Stimulated activated CD4-positive, alpha-beta T cell treated with anti-CD3 and anti-CD28 coated beads, Interleukin-15, amount 100 ng/mL, for 1 hour (primary cell): ENCODE measurements at places on chromosomes 2 and 18.
A peak's percentile ranks its signal among the peaks of the same experiment; 100 is the strongest.

GRCh38 chr2:204863336-204863735, 318.1 kb downstream of the PARD3B start:
- DNase-seq = no peak

- DNase-seq = no peak
Measured at GRCh38 chr18:23087352-23087751, 47.9 kb upstream of the CABLES1 start.

DNA sequence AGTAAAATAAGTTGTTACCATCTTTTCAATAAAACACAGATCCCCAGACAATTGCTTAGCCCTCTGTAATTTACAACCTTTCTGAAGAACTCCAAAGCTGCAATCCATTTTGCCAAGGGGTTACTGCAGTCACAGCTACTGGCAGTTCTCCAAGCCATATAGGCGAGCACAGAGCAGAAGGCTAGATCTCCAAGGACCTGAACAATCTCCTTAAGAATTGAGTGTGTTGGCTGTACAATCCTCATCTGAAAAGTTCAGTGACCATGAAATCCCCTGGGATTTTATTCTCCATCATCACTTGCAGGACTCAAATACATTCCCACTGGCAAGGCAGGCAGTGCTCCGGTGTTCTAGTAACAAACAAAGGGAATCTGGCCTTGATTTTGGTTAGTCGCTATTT, 103.9 kb upstream of the LRP1B start:
- no peak for DNase-seq

DNA sequence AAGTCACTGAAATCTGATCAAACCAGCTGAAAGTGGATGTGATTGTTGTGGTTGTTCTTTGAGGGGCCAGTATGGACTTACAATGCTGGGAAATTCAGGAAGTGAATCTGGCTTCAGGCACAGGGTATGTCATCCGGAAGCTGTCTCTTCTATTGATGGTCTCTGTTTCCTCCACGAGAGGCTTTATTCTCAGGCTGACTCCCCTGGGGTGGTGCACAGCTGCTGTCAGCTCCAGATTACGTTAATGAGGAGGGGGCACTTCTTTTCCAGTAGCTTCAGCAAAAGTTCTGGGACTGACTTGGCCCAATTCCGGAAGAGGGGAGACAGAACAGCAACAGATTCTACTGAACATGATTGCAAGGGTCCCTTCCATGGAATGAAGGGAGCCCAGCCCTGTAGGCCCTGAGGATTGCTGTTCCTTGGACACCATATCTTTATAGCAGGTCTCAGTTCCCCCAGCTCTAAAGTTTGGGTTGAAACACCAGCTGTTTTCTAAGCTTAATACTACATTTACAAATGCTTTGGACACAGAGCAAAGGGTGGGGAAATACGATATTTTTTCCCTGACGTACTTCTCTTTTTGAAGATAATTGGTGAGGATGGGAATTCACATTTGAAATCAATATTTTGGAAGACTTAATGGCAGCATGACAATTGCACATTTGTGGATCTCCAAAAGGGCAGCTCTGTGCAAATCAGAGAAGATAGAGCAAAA, 400.9 kb downstream of the TSN start:
- no peak for DNase-seq

DNA sequence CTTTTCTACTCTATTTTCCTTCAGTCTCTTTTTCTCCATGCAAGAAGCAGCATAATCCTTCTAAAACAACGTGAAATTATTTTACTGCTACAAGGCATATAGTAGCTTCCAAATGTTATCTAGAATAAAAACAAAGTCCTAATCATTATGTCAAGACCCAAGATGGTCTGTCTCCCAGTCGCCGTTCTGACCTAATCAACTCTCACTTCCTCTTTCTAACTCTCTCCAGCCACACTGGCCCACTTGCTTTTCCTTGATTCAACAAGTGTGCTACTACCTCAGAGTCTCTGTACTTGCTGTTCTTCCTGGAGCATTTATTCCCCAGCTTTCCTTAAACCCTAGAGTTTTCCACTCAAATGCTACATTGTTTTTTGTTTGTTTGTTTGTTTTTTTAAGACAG, 1491.2 kb downstream of the LRP1B start:
- DNase-seq = no peak

GRCh38 chr2:120710256-120710655, 25.4 kb upstream of the GLI2 start:
- no peak for DNase-seq

DNA sequence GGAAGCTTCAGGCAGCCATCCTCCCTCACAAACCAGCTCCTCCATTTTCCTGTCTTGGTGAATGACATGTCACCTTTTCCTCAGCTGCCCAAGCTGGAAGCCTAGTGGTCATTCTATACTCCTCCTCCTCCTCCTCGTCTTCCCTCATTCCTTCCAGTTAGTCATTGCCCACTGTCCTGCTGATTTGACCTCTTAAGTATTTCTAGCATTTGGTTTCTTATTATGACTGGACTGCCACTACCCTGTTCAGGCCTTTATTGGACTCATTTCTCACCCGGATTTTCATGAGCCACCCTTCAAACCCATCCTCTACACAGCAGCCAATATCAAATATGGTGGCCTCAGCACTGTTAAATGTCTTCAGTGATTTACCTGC, 21.9 kb upstream of the MGAT5 start:
- DNase-seq = no peak

DNA sequence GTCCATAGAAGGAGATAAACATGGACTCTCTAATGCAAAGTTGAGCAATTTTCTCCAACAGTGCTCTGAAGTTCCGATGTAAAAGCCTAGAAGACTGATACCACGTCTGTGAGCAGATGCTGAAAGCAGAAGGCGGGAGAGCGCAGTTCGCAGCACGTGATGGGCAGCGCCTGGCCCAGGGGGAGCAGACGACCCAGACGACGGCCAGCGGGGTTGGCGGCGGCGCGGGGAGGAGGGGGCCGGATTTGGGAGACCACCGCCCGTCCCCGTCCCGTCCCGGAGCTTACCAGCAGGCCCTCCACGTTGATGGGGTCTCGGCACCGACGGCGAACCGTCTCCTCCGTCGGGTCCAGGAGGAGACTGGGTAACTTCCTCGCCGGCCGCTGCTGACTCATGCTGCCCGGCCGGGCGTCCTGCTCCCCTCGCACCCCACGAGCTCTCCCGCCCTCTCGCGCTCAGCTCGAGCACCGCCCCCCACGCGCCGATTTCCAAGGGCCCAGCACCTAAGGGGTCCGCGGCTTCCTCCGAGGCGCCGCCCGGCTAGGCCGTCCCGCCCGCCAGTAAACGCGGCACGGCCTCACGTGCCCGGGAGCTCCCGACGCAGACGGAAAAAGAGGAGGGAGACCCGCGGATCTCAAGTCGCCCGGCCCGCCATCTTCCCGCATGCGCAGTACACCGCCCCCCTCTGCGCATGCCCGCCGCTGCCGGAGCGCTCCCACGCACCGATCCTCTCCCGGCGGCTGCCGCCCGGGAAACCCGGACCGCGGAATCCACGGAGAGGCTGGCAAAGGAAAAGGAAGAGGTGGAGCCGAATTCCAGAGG, at the start of gene E2F6:
Gene E2F6, minus strand, starts transcription at position 677 of the 822 bp plus-strand sequence. Its CDS starts 282 bp downstream, at position 395.
- DNase-seq = peak; percentile 85

- DNase-seq = no peak
Measured at GRCh38 chr18:76391746-76392145, 103.3 kb downstream of the ZNF516 start.

DNA sequence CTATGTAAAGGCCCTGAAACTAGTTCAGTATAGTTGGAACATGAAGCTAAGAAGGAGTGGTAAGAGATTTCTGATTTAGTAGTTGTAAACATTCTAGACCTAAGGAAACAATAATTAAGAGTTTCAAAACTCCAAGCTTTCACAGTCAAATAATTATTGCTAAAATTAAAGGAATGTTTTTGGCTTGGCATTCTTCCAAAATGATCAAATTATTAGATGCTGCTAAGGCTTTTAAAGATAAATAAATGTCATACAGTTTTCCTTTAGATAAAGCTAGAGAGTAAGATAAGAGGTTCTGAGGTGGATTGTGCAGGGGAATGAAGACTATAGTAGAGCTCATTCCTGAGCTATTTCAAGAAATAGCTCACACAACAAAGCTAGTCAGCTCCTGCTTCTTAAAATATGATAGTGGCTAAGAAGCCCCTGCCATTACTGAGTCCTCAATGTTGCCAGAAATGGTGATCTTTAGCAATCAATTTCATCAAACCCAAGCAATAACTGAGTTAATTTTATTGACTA, 45.3 kb downstream of the ZC3H15 start:
- no peak for DNase-seq

DNA sequence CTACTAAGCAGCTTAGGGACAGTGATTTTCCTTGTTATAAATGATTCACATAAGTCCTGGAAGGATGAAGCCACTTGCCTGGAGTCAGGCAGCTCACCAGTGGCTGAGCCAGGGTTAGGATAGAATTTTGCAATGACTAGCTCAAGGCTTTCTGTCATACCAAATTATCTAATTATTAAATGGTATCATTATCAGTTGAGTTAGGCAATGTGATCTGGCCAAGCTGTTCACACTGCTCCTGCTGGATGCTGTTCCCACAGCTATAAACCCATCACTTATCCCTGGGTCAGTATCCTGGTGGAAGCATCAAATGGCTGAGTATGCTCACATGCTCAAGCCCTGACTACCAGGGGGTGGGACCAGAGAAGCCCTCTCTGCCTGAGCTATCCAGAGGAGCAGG, 235.2 kb downstream of the MTX2 start:
- no peak for DNase-seq

- DNase-seq = no peak
Measured at GRCh38 chr2:63424329-63425078, 163.8 kb downstream of the WDPCP start.

GRCh38 chr18:28127763-28128658, 48.9 kb downstream of the CDH2 start:
- DNase-seq = no peak

DNA sequence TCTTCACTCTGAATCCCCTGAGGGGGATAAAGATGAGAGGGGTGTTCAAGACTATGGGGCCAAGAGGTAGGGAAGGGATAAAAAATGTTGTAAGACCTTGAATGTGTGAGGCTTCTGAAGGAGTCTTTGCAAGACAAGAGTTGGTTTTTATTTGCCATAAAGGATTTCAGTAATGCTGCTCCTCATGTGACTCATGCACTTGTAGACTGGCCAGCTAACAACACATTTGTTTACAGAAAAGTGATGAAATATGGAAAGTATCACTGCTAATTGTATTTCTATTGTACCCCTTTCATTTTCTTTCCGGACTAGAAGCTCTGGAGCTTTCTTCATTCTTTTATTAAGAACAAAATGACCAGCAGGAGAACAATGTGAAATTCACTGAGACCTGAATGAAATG, 782.1 kb downstream of the EPHA4 start:
- DNase-seq = no peak

GRCh38 chr2:177465400-177466138, 73.0 kb downstream of the AGPS start:
- no peak for DNase-seq

- DNase-seq = no peak
Measured at GRCh38 chr2:181772777-181773176, 92.5 kb upstream of the NEUROD1 start.

DNA sequence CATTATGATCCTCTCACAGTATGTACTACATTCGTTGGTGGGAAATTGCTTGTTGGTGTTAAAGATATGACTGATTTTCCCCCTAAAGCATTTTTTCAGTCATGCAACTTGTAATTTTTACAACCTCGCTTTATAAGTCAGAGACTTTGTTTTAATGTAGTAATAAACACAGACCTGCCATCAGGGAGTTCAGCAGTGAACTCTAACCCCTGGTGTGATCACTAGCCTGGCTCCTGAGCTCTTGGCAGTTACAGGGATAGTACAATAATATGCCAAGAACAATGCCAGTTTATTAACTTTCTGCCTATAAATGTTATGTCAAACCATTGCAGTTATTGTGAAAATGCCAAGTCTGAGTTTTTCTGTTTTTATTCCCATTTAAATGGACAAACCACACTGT, 93.8 kb downstream of the EDAR start:
- no peak for DNase-seq

- no peak for DNase-seq
Measured at GRCh38 chr2:102112271-102112670, 30.3 kb upstream of the IL1R1 start.

- DNase-seq = no peak
Measured at GRCh38 chr2:169280502-169280901, 81.8 kb downstream of the LRP2 start.

GRCh38 chr18:40687399-40687798, 1267.6 kb upstream of the PIK3C3 start:
- no peak for DNase-seq

DNA sequence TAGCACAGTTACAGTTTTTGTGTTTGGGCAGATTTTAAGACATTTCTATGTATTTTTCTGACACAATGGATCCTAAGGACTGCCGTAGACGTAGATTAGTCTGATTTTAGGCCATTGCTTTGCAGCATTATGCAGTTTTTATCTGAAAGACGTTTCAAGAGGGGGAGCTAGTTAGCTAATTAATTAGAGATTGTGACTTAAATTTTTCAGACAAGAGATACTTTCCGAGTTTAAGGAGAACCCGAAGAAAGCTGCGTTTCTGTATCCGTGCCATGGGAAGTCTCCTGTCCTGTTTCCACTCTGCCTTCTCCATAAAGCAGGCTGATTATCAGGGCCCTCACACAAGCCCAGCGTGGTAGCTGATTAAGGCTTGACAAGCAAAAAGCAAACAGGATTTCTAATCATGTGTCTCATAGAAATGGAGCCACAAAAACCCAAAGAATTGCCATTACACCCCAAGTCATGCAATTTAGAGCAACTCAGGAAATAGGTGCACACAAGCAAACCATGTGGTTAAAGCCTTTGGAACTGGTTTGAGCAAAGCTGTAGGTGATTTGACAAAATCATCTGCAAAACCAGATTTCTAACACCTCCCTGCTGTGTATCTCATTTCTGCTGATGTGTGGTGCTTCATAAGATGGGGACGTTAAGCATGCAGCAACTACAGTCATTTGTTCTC, 808.1 kb downstream of the RNF144A start:
- no peak for DNase-seq

GRCh38 chr18:66457245-66457644, 146.6 kb downstream of the CDH19 start:
- no peak for DNase-seq

GRCh38 chr2:159712929-159713420, 669 bp downstream of the MARCHF7 start:
- no peak for DNase-seq

DNA sequence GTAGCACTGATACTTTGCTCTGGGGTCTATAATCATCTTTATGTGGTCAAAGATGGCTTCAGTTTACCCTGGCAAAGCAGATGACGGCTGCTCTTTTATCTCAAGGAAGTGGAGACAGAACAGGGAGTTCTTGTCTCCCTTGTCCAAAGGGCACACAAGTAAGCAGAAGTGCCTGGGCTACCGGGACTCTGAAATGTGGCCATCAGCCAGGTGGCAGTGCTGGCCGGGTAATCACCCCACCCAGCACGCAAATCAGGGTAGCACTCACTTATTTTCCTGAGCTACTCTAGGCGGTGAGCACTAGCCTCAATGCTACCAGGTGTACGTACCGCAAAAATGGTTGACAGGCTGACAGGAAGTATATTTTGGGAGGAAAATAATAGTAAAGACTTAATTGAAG, 119.7 kb upstream of the ETAA1 start:
- no peak for DNase-seq

DNA sequence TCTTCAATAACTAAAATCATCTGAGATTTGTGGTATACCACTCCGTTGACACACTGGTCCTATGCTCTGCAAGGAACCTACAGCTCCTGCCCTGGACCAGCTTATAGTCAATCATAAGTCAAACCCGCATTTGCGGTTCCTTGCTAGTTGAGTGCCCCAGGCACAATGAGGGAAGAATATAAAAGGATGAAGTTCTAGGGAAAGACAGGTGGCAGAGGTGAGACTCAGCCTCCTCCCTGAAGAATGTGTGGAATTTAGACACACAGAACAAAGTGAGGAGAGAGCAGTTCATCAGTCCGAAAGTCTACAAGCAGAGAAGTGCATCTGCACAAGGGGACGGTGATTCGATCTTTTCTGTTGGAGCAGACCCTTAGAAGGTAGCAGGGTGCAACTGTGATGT, 615.0 kb upstream of the FANCL start:
- no peak for DNase-seq
